ENCODE measurements at places on chromosomes 1 and 21. TPM values are rescaled to one million over a fixed set of nuclear protein-coding genes. Genes with fewer than 3 reads are reported as not detected.

Gene HEATR1
- 23.1 TPM for total RNA-seq

Gene SORT1
- total RNA-seq, result 11.6 TPM

Gene RXFP4
- not detected for total RNA-seq

Gene GBP6
- 0.04 TPM for total RNA-seq

Gene RBP7
- total RNA-seq, result 5.7 TPM

Gene OR2T35
- total RNA-seq, result not detected

Gene HSD3B1
- total RNA-seq, result 0.53 TPM

Gene EFNA1
- total RNA-seq, result 15.3 TPM

GRCh38 chr1:231793893-231794292 lies 167.3 kb downstream of the DISC1 start:
- H3K27me3 ChIP-seq, result no peaks in the 10 kb centered on the region
- no peak overlapping the region for H3K4me3 ChIP-seq
- no peaks in the 10 kb centered on the region for H3K36me3 ChIP-seq
- peaks cover 2% of the 10 kb centered on the region for H3K4me1 ChIP-seq
- no peak overlapping the region for H3K27ac ChIP-seq
- no peak for DNase-seq

- H3K27ac ChIP-seq, result peak overlapping the region; percentile 87
- H3K27me3 ChIP-seq, result no peaks in the 10 kb centered on the region
- peak overlapping the region; percentile 2 for H3K4me3 ChIP-seq
These were observed 51.5 kb upstream of the ERRFI1 start for GRCh38 chr1:8077602-8078001.

GRCh38 chr1:237619553-237619952 lies 271.2 kb downstream of the ZP4 start:
- no peak overlapping the region for H3K27ac ChIP-seq
- H3K4me3 ChIP-seq, result no peak overlapping the region
- no peaks in the 10 kb centered on the region for H3K36me3 ChIP-seq
- H3K27me3 ChIP-seq, result no peaks in the 10 kb centered on the region
- no peak for DNase-seq
- no peaks in the 10 kb centered on the region for H3K4me1 ChIP-seq

DNA sequence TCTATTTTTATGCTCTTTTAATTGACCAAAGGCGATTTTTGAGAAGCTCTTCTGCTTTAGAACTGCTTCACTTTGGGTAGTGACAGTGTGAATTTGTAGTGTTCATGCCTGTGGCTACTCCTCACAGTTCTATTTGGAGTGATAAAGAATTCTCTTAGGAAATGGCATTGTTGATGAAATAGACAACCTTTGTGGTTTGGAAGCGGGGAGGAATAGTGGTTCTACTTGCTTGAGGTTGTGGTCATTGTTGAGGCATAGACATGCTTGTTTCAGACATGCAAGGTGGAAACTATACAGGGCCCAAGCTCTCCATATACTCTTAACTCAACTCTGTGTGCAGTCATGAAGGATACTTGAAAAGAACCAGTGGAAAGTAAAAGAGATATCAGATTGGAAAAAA lies 481.1 kb upstream of the NEGR1 start:
- no peaks in the 10 kb centered on the region for H3K27me3 ChIP-seq
- no peaks in the 10 kb centered on the region for H3K36me3 ChIP-seq
- no peaks in the 10 kb centered on the region for H3K4me1 ChIP-seq

DNA sequence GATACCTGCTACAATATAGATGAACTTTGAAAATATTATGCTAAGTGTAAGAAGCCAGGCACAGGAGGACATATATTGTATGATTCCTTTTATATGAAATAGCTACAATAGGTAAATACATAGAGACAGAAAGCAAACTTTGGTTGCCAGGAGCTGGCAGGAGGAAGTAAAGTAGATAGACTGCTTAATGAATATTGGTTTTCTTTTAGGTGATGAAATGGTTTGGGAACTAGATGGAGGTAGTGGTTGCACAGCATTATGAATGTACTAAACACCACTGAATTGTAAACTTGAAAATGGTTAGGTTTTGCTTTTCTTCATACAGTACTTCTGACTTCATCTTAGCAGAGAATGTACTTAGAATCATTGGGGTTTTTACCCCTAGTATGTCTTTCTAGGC lies 21.5 kb downstream of the ABCB10 start:
- H3K4me3 ChIP-seq, result no peak overlapping the region
- no peak for DNase-seq

GRCh38 chr1:66642992-66643391 lies 109.0 kb downstream of the SGIP1 start:
- no peaks in the 10 kb centered on the region for H3K36me3 ChIP-seq
- no peak overlapping the region for H3K27ac ChIP-seq

DNA sequence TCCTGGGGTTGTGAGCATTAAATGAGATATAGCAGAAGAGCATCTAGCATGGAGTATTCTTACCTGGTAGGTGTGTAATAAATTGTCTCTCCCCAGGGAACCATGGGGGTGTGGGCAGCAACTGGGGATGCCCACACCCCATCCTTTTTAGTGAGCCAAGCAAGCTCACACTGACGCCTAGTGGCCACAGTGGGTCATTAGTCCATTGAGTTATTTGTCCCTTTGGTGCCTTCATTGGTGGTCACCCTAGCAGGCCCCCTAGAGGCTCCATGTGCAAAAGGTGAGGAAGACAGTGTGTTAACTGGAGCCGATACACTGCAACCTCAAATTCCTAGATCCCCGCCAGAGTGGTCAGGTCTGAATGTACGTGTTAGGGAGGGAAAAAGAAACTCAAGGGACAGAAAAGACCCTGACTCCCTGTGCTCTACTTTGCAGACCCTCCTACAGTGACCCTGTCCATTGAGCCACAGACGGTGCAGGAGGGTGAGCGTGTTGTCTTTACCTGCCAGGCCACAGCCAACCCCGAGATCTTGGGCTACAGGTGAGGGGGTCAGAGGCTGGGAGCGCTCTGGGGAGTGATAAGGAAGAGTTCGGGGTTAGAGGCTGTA lies 93.3 kb upstream of the CD1D start:
- H3K27me3 ChIP-seq, result no peaks in the 10 kb centered on the region
- H3K4me3 ChIP-seq, result no peak overlapping the region
- no peaks in the 10 kb centered on the region for H3K4me1 ChIP-seq
- H3K36me3 ChIP-seq, result peaks cover 69% of the 10 kb centered on the region

DNA sequence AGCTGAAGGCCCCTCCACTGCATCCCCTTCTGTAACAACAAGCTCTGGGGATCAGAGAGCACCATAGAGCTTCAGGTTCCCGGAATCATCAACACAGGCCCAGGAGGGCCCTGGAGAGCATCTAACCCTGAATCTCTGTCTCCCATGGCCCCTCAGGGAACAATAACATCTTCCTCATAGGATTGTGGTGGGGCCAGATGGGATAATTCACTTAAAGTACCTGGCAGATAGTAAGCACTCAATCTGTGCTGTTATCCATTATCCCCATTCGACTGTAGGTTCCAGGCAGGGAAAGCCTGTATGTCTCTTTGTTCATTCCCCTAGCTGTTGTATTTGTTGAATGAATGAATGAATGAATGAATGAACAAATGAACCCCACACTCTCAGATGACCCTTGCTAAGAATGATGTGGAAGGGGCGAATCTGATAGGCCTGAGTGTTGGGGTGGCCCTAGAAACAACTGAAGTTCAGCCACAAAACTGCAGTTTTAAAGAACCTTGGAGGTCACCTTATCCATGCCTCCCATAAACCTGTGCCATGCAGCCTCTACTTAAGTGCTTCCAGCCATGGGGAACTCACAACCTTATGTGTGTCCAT lies 14.5 kb downstream of the LAPTM5 start:
- peaks cover 1% of the 10 kb centered on the region for H3K36me3 ChIP-seq
- DNase-seq, result no peak
- H3K27me3 ChIP-seq, result no peaks in the 10 kb centered on the region

DNA sequence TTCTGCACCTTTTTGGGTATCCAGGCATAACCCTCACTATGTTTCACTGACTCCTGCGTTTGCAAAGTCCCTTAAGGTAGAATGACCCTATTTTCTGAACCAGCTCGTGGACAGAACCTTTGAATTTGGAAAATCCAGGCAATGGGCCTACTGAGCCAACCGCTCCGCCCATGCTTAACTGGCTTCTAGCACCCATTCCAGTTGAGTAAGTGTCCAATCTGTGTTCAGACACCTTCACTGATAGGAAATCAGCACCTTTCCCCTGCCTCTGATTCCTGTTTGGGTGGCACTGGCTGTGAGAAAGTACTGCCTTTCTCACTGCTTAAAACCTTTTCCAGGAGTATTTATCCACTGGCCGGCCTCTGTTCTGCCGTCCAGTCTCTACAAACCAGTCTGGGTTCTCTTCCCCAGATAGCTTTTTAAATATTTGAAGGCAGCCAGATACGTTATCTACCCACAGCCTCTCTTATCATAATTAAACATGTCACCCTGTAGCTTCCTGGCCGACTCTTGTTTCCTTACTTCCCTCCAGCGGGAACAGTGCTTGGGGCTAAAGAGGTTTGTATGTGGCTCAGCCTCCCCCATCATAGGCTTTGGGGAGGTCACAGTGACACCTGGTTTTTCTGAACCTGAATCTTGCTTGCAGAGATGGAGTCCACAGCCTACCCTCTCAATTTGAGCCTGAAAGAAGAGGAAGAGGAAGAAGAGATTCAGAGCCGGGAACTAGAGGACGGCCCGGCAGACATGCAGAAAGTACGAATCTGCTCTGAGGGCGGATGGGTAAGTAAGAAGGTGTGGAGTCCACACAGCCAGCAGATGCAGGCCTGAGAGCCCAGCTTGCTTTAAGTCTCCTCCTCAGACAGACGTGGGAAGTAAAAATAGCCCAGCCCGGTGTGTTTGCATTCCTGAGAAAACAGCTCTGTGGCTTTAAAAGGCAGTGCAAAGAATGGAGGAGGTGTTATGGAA lies 1.3 kb downstream of the POGK start:
- peaks cover 31% of the 10 kb centered on the region for H3K4me1 ChIP-seq
- peak overlapping the region; percentile 59 for H3K4me3 ChIP-seq
- peaks cover 41% of the 10 kb centered on the region for H3K36me3 ChIP-seq
- H3K27ac ChIP-seq, result peak overlapping the region; percentile 47

GRCh38 chr1:48530727-48531351 lies 58.8 kb upstream of the SPATA6 start:
- H3K4me3 ChIP-seq, result no peak overlapping the region
- no peaks in the 10 kb centered on the region for H3K36me3 ChIP-seq
- no peak overlapping the region for H3K27ac ChIP-seq
- H3K27me3 ChIP-seq, result no peaks in the 10 kb centered on the region
- DNase-seq, result peak; percentile 44

GRCh38 chr1:21292984-21293536 lies 2.8 kb upstream of the ECE1 start:
- H3K27ac ChIP-seq, result peak overlapping the region; percentile 65
- DNase-seq, result no peak
- H3K27me3 ChIP-seq, result peaks cover 14% of the 10 kb centered on the region
- peaks cover 41% of the 10 kb centered on the region for H3K4me1 ChIP-seq
- no peaks in the 10 kb centered on the region for H3K36me3 ChIP-seq

- DNase-seq, result peak; percentile 62
- H3K27me3 ChIP-seq, result no peaks in the 10 kb centered on the region
- no peak overlapping the region for H3K27ac ChIP-seq
- no peaks in the 10 kb centered on the region for H3K36me3 ChIP-seq
These were observed 81.7 kb upstream of the TSPAN2 start for GRCh38 chr1:115170961-115171392.

All from muscle of leg (tissue), 16 donors.